ENCODE measurements at places on chromosomes 11 and 22.
A peak's percentile ranks its signal among the peaks of the same experiment; 100 is the strongest.

DNA sequence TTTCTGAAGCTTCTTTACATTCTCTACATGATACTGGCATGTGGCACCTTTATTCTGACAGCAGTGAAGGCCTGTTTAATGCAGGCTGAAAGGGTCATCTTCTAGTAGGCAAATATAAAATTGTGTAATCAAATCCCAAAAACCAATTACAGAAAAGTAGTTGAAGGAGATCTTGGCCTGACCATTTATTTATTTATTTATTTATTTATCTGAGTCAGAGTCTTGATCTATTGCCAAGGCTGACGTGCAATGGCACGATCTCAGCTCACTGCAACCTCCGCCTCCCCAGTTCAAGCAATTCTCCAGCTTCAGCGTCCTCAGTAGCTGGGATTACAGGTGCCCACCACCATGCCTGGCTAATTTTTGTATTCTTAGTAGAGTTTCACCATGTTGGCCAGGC lies 22.7 kb upstream of the CECR2 start:
- DNase-seq, result no peak

- no peak for DNase-seq
Measured at GRCh38 chr11:12565406-12565805, 108.8 kb upstream of the TEAD1 start.

DNA sequence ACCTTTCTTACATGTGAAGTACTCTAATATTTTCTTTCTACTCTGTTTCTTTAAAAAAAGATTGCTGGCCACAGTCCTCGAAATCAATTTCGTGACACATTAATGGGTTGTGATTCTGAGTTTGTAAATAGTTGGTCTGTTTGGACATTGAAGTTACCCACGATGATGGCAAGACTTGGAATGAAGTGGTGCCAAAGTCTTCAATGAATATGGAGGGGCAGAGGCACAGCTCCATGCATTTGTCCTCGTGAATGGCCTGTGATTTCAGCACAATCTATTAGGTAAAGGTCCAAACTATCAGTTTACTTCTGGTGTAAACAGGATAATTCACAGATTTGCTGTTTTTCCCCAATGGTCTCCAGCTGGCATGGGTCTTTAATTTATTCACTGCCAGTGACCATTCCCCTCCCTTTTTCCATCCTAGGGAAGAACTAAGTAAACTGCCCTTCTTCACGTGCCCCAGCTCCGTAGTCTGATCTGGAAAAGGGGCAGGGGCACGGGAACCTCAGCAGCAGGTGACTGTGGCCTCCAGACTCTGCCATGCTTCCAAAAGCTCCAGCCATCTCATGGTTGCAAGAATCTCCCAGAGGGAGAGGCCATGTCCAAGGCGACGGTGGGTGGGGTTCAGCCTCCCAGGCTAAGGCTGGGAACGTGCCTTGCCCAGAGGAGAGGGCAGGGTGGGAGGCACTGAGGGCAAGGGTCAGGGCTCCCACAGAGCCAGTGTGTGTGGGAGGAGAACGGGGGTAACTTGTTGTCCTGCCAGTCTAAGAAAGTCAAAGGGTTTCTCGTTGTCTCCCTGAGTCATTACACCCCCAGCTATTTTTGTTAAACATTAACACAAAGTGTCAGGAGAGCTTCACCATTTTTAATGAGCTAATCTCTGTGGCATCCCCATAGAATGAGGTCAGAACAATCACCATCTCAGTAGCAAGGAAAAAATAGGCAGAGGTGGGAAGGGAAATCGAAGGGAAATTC lies 16.9 kb upstream of the PEX26 start:
- no peak for DNase-seq

DNA sequence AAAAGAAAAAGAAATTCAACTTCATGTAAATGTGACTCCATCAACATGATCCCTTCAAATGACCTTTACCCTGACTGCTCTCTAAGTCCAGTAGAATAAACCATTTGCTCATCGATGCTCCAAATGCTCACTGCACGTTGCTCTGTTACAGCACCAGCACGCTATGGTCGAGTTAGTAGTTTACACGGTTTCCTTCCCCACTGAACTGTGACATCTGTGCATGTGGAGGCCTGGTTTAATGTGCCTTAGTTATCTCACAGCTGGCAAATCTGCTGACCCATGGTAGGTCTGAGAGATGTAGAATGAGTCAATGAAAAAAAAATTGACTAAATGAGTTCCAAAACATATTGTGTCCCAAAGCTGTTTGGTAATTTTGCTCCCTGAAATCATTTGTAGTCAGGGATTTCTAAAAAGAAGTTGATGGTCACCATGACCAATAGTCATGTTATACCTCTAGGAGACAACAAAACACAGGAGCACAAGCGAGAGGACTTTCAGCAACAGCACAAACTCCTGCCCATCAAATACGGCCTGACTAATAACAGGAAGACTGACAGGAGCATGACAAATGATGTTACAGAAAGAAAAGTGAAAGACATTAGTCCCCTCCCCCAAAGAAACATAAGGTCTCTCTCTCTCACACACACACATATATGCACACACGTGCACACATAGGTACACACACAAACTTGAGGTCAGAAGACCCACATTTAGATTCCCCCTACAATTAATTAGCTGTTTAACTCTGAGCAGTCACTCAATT lies 624.5 kb downstream of the OPCML start:
- no peak for DNase-seq

DNA sequence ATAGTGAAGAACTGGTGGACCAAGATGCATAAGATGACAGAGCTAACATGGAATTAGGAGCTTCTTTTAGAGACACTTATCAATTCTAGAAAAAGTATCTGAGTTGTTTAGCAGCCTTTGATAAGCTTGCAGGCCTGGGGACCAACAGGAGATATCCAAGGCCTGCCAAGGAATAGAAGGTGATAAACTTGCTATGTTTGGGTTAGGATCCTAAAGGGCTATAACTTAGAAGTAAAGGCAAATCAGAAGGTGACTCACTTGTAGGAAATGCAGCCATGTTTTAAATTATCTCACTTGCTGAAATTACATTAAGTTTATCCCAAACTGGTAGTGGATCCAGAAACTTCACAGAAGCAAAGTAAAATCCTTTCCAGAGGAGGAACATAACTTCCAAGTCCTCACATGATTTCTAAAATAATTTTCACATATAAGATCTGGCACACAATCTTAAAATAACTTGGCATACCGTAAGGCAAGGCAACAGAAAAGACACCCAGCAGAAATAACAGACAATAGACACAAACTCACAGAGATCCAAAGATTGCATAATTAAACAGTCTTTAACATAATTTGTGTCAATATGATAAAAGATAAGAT lies 69.6 kb upstream of the TEAD1 start:
- no peak for DNase-seq

- no peak for DNase-seq
Measured at GRCh38 chr22:34475886-34476285, 555.6 kb upstream of the LARGE1 start.

- peak; percentile 36 for DNase-seq
Measured at GRCh38 chr11:65859812-65860277, 388 bp upstream of the MUS81 start.

GRCh38 chr11:129814244-129815014 lies 1.2 kb upstream of the TMEM45B start:
- no peak for DNase-seq

DNA sequence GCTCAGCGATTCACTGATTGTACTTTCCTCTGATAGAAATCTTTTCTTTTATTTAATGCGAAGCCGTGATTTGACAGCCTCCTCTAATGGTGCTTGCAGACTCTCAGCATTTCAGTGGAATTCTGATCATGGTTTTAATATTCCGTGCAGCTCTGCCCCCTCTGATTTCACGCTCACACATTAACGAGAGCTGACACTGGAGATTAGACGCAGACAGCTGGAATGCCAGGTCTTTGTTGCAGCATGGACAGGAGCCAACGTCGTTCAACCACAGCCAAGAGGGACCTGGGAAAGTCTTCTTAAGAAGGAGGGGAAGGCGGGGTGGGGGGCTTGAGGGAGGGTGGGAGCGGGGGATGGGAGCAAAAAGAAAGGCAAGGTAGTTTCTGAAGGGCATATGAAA lies 186.4 kb downstream of the BLID start:
- peak; percentile 64 for DNase-seq
